Pulmonary artery endothelial cell (primary cell): ENCODE measurements at places on chromosomes 2 and 18.

GRCh38 chr2:149616681-149617456 lies 29.3 kb upstream of the MMADHC start:
- DNase-seq: no peak

GRCh38 chr2:238003234-238004031 lies 36.6 kb downstream of the UBE2F start:
- no peak for DNase-seq

DNA sequence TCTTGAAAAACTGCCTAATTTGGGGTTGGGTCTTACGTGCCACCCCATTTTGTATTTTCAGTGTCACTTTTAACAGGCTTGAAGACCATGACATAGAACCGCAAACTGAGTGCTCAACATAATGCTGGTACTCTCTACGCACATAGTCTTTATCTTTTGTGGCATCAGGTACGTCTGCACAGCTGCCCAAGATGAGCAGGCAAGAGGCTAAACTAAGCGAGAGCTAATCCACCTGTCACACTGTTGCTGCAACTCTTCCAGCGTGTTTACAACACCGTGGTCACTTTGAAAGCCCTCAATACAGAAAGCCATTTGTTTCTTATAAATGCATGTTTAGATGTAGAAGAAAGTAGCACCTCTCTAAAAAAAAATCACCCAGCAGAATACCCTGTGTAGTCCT lies 270.0 kb upstream of the TCF4 start:
- DNase-seq: no peak

DNA sequence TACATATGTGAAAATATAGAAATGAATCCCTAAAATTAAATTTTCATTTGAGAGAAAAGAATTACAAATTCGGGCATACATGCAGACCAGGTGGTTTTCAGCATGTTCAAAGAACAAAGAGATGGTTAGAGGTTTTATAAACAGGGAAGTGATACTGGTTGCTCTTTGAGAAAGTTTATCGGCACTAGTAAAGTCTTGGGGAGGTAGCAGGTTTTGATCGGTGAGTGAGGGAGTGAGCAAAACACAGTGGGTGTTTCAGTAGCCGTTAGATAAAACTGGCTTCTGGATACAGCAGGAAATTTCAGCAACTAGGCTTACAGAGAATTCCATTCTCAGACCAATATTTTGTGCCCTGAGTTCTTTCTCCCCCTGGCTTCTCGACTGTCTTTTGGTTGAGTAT lies 51.1 kb downstream of the DSC3 start:
- no peak for DNase-seq

- DNase-seq: no peak
Observed at GRCh38 chr2:58133395-58133794, 86.8 kb downstream of the VRK2 start.

DNA sequence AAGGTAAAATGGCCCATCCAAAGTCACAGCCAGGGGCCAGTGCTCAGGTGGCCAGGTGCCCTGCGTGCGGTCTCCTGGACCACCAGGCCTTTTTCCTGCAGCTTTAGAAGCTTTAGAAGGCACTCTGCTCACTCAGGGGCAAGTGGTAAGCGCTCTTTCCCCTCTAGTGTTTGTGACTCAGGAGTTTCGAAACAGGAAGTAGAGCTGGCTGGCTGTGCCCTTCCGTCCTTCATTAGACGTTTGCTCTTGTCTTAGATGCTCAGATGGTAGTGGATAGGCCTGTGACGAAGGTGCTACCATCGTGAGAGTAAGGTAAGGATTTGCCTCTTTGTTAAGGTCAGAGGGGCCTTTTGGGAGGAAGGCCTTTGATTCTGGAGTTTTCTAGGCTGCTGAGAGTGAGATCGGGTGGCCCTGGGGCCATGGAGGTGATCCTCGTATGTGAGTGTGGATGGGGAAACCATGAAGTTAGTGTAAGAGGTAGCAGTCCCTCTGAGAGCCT lies at the start of gene CASP8:
CASP8 (plus strand) TSS at position 235 of the 499 bp plus-strand sequence. CDS start 5,951 bp downstream, outside the sequence.
- no peak for DNase-seq

- DNase-seq: no peak
Observed at GRCh38 chr2:36587101-36587500, 10.9 kb downstream of the FEZ2 start.

DNA sequence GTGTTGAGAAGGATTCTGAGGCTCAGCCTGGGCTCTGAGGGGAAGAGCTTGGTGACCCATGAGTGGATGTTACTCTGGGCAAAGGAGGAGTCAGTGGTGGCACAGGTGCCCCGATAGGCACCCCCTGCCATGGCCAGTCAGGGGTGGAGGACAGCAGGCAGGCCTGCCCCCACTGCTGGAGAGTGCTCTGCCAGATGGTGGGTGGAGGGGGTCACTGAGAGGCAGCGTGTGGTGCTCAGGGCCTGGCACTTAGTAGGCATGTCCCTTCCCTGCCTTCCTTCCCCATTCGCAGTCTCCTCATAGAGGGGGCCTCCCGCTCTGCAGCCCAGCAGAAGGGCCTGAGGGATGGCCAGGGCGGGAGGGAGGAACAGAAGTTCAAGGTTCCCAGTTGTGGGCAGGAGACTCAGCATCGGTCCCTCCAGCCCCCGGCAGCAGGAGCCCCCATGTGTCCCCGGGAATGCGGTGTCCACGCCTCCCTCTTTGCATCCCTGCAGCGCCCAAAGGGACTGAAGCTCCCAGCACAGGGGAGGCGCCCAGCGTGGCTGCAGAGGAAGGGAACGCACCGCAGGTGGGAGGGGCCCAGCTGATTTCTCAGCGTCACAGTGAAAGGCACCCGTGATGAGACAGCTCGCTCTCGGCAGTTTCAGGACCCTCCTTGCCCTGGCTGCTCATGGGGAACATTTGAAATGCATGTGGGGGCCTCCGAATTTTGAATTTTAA lies 5.7 kb upstream of the SNED1 start:
- DNase-seq: no peak

DNA sequence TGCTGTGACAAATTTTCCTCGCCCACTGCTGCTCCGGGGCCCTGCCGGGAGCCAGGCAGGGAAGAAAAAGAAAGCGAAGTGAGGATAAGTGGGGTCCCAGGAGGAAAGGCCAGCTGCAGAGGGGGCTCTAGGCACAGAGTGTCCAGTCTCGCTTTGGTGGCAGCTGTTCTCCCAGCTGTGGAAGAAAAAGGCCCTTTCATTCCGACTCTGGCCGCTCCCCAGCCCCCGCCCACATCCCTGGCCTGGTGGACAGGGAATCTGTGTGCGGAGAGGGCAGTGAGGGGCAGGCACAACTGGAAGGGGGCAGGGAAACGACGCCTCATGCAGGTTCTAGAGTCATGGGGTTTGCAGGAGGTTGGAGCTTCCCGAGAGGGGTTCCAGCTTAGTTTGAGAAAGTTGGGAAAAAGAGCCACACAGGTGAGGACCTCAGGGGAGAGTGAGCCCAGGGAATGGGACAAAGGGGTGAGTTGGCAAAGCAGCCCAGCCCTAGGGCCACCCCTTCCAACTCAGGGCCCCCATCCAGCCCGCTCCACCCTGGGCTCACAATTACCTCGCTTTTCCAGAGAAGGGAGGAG lies 1.8 kb downstream of the RTKN start:
- no peak for DNase-seq

- no peak for DNase-seq
Observed at GRCh38 chr2:180980106-180980942, at the start of gene UBE2E3. Gene UBE2E3 (plus strand): TSS chr2:180980605. CDS start chr2:180982043, 1,438 bp downstream.

- peak; percentile 30 for DNase-seq
Observed at GRCh38 chr2:169767243-169767888, 31.3 kb upstream of the SSB start.

- DNase-seq: no peak
Observed at GRCh38 chr18:37701967-37702366, 136.4 kb upstream of the CELF4 start.

- DNase-seq: no peak
Observed at GRCh38 chr2:37614061-37614738, 57.2 kb downstream of the CDC42EP3 start.

- DNase-seq: no peak
Observed at GRCh38 chr2:239792405-239793084, 232.6 kb downstream of the NDUFA10 start.

GRCh38 chr2:108316033-108316432 lies 27.3 kb downstream of the SULT1C2 start:
- no peak for DNase-seq

DNA sequence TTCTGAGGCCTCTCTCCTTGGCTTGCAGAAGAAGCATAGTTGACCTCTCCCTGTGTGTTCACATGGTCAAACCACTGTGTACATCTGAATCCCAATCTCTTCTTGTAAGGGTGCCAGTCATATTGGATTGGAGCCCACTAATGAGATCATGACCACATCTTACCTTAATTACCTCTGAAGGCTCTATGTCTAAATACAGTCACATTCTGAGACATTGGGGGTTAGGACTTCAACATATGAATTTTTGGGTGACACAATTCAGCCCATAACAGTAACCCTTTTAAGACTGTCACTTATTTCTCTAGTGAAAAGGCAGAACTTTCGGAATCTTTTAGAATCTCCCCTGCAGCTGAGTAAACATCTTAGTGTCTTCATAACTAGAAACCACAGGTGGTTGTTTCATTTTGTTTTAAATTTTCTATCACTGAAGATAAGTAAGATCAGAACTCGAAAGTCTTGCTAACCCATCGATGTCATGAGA lies 33.3 kb downstream of the BMP10 start:
- no peak for DNase-seq

DNA sequence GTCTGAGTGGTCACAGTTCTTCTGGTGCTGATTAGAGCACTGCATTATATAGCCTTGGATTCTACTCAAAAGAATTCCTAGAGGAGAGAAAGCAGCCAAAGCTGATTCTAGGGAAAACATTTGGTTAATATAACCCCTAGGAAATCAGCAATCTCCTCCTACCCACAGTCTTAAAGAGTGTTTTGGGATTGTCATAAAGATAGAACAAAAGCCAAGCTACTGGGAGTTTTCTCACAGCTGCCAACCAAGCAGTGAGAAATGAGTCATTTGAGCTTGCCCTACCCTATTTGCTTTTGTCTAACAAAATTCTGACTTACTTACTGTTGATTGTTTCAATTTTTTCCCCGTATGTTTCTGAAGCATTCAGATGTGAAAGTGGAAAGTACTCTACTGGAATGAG lies 469.3 kb downstream of the PLCL1 start:
- DNase-seq: no peak

DNA sequence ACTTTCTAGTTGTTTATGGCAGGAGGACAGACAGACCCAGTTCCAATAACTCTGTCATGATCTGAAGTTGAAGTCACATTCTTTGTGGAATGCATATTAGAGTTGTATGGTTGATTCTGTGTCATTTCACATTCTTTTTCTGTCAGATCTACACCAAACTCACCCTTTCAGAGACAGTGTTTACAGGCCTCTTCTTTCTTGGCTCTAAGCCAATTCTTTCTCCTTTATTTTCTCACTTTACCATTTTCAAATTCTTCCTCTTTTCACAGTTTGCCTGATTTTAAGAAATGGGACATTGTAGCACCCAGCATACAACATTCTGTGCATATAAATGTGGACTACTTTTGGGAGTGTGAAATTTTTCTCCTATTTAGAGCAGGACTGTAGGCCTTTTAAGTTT lies 103.7 kb downstream of the CCDC85A start:
- no peak for DNase-seq

DNA sequence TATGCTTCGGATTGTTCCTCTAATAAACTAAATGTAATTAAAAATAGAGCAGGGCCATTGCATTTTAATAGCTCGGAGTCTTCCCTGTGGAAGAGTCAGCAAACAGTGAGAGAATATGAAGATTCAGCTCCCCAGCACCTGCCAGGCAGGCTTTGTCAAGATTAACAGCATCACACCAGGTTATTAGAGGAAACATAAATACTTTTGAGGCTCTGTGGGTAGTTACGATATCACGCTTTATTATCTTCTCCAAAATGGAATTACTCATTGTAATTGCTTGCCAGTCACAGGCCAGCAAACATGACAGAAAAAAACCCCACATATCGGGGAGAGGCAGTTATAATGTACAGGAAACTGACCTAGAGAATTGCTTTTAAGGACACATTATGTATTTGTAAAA lies 303.9 kb downstream of the CPS1 start:
- DNase-seq: no peak

DNA sequence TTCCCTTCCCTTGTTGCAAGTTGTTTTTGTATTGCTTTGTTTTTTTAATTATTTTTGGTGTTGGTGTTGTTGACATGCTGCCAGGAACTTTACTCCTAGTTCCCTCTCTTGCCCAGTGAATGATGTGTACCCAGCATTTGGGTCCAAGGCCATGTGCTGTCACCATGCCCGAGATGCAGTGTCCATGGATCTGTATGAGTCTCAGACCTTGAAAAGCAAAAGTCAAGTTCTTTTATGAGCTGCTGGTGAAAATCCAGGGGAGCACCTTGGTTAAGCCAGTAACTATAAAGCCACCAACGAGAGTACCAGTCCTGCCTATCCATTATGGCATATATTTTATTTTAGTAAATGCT lies 236.4 kb downstream of the BCL11A start:
- DNase-seq: no peak

- DNase-seq: peak; percentile 44
Observed at GRCh38 chr2:25290811-25291495, 50.8 kb downstream of the DNMT3A start.
